Stimulated activated CD8-positive, alpha-beta memory T cell treated with anti-CD3 and anti-CD28 coated beads, Interleukin-15, amount 100 ng/mL, for 4 hours (primary cell): ENCODE measurements at places on chromosomes 3 and 15.

DNA sequence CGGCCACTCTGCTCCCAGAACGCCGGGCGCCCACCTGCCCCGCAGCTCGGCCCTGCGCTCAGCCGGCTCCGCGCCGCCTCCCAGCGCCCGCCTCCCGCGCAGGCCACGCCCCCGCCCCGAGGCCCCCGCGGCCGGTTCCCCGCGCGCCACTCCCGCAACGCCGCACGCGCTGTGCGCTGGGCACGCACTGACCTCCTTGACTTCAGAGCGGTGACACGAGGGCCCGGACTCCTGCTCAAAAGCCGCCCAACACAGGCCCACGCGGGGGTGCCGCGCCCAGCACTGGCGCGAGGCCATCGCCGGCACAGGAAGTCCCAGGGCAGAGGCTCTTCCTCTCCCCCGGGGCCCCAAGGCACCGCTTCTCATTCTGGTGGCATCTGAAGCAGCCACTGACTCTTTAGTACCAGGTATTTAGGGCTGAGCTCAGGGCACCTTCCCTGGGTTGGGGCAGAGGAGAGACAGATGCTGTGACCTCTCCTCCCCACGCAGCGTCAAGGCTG lies 12.4 kb downstream of the TNK2 start:
- peak; percentile 50 for DNase-seq

- DNase-seq: no peak
These were observed 123.2 kb upstream of the UBE2E2 start for GRCh38 chr3:23079976-23080375.

DNA sequence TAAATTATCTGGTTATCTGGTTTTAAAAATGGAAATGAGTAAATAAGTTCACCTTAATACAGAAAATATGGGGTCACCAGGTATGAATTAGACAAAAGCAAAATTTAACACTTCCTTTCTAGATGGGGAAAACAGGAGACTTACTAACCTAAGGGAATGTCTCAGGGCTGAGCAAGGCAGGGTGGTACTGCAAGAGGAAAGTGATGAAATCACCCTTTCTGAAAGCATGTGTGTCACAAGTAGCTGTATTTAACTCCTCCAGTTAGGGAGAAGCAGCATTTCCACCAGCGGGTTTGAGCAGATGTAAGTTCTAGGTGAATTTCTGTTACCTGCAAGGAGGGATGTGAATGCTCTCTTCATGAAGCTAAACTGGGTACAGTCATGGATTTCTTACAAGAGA lies 629.1 kb downstream of the MECOM start:
- no peak for DNase-seq

DNA sequence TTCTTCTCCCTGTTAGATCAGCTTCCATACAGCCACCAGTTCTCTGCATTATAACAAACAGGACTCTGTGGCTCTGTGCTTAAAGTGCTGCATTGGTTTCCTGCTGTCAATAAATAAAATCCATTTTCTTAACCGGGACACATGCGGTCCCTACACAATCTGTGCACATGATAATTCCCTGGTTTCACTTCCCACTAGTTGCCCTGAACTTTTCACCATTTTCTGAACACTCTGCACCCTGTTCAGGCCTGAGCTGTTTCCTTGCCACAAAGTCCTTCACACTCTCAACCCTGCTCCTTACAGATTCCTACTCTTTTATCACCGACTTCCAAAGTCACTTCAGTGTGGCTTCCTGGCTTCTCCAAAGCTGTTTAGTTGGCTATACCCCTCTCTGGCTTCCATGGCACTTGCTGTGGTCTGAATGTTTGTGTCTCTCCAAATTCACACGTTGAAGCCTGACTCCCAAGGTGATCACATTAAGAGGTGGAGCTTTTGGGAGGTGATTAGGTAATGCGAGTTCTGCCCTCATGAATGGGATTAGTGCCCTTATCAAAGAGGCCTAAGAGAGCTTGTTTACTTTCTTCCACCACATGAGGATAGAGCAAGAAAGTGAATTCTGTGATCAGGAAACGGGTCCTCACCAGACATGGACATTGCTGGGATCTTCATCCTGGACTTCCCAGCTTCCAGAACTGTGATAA lies 233.4 kb downstream of the CHST2 start:
- no peak for DNase-seq

DNA sequence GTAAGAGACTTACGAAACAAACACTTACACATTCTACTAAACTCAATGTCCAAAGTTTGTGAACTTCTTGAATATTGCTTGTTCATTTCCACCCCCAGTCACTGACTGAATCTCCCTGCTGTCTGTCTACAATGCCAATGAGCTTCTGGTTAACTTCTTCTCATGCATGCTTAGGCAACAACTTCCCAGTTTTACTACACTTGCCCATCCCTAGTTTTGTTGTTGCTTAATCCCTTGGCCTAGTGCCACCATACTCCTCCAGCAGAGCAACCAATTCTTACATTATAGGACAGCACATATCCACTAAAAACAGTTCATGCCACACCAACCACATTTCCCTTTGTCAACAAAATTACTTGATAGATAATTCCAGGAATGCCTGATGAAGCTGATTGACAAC lies 40.9 kb upstream of the CCR2 start:
- DNase-seq: no peak

DNA sequence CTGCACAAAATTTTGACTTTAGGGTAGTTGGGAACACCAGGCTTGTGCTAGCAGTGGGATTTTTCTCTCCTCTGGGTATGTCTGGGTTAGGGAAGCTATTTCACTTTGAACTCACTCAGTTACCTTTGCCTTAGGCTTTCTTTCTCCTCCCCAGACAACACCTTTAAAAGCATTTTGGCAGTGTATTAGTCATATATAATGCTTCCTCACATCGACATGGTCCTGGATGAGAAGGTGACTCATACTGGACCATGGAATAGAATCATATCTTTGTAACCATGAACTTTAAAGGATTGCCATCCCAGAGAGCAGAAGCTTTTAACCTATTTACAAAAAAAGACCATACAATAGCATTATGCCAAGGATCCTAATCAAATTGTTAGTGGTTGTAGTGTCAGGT lies 2.7 kb downstream of the RYR3 start:
- no peak for DNase-seq

- DNase-seq: no peak
These were observed 3.1 kb upstream of the ABHD6 start for GRCh38 chr3:58234516-58234931.

DNA sequence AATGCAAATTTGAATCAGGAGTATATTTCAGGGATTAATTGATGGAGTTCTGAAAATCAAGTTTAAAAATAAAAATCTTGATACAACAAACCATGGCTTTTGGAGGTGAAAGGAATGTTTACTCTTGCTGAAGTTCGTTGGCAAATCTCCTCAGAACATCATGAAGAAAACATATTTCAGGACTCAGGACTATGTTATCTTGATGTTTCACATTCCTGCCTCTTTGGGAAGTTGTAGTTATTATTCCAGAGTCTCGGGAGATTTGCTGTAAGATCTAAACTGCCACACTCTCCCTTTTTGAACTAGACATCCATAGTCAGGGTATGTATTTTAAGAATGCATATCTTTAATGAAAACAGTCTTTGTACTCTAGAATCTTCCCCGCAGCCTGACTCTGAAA lies 271.2 kb downstream of the RBMS3 start:
- no peak for DNase-seq

DNA sequence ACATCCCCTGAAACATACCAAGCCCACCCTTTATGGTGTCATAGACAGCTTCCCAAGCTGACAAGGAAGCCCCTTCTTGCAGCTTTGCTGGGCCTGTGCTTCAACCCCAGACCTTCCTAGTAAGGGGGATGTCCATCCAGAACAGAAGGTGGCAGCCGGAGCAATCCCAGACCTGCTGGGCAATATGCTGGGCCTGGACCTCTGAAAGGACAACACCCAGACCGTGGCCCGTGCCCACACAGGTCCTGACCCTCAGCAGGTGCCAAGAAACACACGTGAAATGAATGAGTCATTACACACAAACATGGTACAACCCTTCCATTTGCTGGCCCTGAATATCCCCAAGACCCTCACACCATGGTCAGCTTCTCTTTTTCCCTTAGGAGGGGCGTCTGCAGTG lies 19.8 kb upstream of the VILL start:
- DNase-seq: no peak
